ENCODE measurements at places on chromosomes 5 and 9. TPM values are rescaled to one million over a fixed set of nuclear protein-coding genes. Genes with fewer than 3 reads are reported as not detected.

The TUSC1 gene
- 22.1 TPM for total RNA-seq

DNA sequence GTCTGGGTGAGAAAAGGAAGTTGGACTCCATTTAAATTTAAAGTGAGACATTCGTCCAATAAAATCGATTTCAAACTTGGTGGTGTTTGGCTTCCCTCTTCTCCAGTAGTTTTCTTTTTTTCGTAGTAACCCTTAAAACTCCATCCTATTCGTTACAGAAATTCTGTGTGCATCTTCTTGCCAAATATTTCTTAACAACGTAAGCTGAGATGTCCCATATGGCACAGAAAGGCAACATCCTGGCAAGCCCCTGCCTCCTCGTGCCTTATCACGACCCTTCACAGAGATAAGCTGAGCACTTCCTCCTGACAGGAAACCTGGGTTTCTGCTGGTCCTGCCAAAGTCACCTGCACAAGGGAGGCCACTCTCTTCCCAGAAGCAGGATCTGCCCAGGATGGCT, 11.8 kb upstream of the ADAMTS2 start:
- H3K36me3 ChIP-seq: no peaks in the 10 kb centered on the region
- no peaks in the 10 kb centered on the region for H3K4me1 ChIP-seq
- no peak for DNase-seq
- no peaks in the 10 kb centered on the region for H3K27me3 ChIP-seq
- H3K4me3 ChIP-seq: no peak overlapping the region

GRCh38 chr5:107636555-107636954, 34.2 kb downstream of the EFNA5 start:
- no peaks in the 10 kb centered on the region for H3K36me3 ChIP-seq
- H3K4me1 ChIP-seq: peaks cover 2% of the 10 kb centered on the region
- DNase-seq: no peak
- H3K27me3 ChIP-seq: no peaks in the 10 kb centered on the region

The S1PR3 gene
- total RNA-seq: 42.4 TPM

The ZNF879 gene
- total RNA-seq: 5.7 TPM

DNA sequence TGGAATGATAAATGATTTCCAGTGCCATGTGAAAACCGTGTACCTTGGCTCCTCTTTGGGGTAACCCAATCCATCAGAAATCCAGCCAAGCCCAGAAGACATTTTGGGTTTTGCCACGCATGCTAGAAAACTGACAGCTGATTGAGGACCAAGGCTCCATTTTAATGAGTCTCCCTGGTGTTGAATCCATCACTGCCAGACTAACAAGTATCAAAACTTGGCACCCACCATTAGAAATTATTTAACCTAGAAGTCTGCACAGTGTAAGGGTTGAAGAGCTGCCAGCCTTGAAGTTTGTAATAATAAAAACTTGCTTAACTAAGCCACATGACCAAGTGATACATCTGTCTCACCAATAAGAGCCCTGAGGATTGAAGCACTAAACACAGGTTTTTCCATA, 369.9 kb downstream of the DNAH5 start:
- no peaks in the 10 kb centered on the region for H3K4me1 ChIP-seq
- H3K27ac ChIP-seq: no peak overlapping the region
- H3K4me3 ChIP-seq: no peak overlapping the region
- H3K36me3 ChIP-seq: no peaks in the 10 kb centered on the region
- no peak for DNase-seq

GRCh38 chr5:111432883-111433536, 79.3 kb downstream of the STARD4 start:
- no peak for DNase-seq
- H3K36me3 ChIP-seq: no peaks in the 10 kb centered on the region
- no peak overlapping the region for H3K27ac ChIP-seq
- H3K4me3 ChIP-seq: no peak overlapping the region

DNA sequence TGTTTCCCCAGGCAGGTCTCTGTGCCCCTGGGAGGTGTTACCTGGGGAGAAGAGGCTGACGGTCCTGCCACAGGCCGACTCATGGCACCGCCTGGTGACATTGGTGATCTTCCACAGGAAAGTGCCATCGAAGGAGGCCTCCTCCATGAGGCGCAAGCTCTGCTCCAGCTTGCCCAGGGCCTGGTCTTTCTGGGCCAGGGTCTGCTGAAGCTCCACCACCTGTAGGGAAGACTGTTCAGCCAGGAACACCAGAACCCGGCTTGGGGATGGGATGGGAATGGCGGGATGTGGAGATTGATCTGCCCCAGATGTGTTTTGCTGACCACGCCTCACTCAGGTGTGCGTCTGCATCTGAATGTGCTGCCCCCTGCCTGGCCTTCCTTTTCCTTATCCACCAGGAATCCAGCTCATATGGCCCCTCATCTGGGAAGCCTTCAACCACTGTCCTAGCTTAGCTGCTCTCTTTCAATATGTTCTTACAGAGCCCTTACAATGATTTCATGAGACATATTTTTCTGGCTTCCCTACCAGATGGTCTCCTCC, 15.2 kb downstream of the TRAF1 start:
- peaks cover 4% of the 10 kb centered on the region for H3K4me1 ChIP-seq
- DNase-seq: no peak
- H3K4me3 ChIP-seq: no peak overlapping the region
- H3K27me3 ChIP-seq: no peaks in the 10 kb centered on the region
- no peak overlapping the region for H3K27ac ChIP-seq

DNA sequence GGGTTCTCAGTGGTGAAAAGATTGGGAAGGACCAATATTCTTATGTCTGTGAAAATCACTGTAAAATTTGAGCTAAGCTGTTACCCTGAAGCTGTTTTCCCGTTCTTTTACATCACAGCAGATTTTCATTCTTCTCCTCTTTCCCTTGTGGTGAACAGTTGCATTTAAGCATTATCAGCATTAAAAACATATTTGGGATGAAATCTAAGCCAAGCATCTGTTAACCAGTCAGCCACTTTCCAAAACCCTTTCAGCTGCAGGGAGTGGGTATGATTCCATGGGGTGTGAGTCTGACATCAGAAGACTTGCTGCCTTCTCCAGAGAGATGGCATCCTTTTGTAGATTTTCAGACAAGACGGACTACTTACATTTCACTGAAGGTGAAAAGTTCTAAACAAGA, 97.2 kb downstream of the TRIO start:
- H3K27me3 ChIP-seq: no peaks in the 10 kb centered on the region
- DNase-seq: no peak
- H3K36me3 ChIP-seq: no peaks in the 10 kb centered on the region
- H3K27ac ChIP-seq: no peak overlapping the region
- no peak overlapping the region for H3K4me3 ChIP-seq

- H3K27ac ChIP-seq: no peak overlapping the region
- H3K4me3 ChIP-seq: no peak overlapping the region
- DNase-seq: no peak
- no peaks in the 10 kb centered on the region for H3K27me3 ChIP-seq
- peaks cover 2% of the 10 kb centered on the region for H3K4me1 ChIP-seq
These were observed 336.3 kb downstream of the ADGRV1 start for GRCh38 chr5:90894866-90895420.

The ANKRD31 gene
- 0.24 TPM for total RNA-seq

- no peak for DNase-seq
- peak overlapping the region; percentile 72 for H3K4me3 ChIP-seq
- H3K27me3 ChIP-seq: no peaks in the 10 kb centered on the region
- no peaks in the 10 kb centered on the region for H3K36me3 ChIP-seq
- peak overlapping the region; percentile 11 for H3K27ac ChIP-seq
These were observed 449 bp upstream of the ADCY2 start for GRCh38 chr5:7395432-7395946.

DNA sequence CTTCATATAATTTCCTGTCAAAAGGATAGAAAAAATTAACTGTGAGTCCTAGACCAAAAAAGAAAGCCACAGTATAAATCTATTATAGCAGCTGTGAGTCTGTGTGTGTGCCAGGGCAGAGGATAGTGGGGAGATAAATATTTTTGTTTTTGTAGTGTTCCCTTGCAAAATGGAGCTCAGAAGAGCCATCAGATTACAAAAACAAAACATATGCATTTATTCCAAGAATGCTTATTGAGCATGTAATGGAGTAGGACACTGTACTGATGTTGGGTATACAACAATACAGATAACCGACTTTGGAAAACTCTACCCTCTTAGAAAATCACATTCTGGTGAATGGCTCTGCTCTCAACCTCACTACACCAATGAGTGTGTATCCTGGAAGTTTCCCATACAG, 111.0 kb downstream of the DMAC1 start:
- no peaks in the 10 kb centered on the region for H3K27me3 ChIP-seq
- no peak overlapping the region for H3K4me3 ChIP-seq
- H3K4me1 ChIP-seq: no peaks in the 10 kb centered on the region
- H3K27ac ChIP-seq: no peak overlapping the region
- no peak for DNase-seq
- no peaks in the 10 kb centered on the region for H3K36me3 ChIP-seq

DNA sequence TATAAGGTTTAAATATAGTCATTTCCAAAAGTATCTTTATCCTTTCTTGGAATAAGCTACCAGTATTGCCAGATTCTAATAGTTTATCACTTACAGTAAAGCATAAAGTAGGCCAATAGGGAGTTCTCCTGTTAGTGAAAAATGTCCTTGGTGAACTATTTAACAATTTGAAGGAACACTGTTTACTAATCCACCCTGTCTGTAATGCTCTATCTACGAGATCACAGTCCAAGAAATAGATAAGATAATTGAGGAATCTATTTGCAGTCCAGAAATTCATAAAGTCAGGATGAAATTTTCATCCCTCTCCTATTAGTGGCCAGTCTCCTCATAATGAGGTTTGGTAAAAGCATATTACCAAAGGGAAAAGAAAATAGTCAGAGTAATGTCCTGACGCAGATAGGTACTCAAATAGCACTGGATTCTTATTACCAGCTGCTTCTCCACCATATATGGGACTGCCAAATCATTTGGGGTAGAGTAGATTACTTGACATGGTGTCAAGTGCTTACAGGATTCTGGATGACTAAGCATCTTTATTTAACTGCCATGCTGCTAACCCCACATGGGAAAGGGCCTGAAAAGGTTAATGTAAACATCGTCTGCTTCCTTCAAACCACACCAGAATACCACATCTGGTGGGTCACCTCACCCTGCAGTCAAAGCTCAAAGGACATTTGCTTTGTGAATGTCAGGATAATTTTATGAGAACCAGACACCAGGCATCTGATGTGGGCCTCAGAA, 808.1 kb downstream of the EFNA5 start:
- no peak overlapping the region for H3K4me3 ChIP-seq
- no peaks in the 10 kb centered on the region for H3K4me1 ChIP-seq
- H3K36me3 ChIP-seq: no peaks in the 10 kb centered on the region
- no peaks in the 10 kb centered on the region for H3K27me3 ChIP-seq
- no peak for DNase-seq

DNA sequence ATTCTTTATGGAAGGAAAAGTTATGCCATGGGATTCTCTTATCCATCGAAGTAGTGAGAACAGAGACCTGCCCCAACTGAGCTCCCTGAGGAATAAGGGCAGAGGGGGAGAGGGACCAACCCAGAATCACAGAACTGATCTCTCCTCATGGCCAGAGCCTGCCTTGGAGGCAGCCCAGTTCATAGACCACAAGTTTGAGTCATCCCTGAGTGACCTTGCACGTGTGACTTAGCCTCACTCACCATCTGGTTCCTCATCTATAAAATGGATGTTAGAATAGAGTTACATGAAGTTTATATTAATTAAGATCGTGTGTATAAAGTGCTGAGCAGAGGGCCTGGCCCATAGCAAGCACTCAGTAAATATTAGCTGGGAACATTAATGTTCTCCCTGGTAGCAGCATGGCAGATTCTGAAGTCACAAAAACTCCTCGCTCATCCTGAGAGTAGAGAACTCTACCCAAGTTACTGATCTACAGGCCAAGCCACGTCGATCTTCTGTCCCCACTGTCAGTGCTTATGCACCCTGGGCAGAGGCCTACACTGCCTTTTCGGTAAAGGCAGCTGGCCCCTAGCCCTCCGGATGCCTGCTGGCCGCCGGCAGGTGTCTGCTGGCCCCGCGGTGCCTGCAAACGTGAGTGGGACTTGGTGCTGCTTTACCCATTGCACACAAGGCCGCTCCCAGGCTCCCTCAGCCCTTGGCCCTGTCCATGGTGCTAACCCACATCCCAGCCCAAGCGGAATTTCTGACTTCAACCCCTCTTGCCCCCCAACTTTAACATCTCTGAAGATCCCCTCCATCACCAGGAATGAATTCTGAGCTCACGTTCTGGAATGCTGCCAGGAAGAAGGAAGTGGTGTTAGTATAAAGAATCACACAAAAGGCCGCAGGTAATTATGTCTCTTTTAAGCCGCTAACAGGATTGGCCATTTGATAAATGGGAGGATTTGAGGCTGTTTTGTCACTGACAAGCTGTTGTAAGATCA, 61.1 kb upstream of the ARAP3 start:
- no peak for DNase-seq
- H3K4me3 ChIP-seq: no peak overlapping the region
- no peak overlapping the region for H3K27ac ChIP-seq
- H3K4me1 ChIP-seq: no peaks in the 10 kb centered on the region

DNA sequence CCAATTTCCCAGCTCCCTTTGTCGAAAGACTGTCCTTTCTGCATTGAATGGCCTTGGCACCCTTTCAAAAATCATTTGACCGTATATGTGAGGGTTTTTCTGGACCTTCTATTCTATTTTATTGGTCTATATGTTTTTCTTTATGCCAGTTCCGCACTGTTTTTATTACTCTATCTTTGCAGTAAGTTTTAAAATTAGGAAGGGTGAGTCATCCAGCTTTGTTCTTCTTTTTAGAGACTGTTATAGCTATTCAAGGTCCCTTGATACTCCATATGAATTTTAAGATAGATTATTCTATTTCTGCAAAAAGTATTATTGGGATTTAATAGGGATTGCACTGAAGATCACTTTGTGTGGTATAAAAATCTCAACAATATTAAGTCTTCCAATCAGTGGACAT, 44.2 kb upstream of the STARD4 start:
- no peaks in the 10 kb centered on the region for H3K36me3 ChIP-seq
- H3K27ac ChIP-seq: no peak overlapping the region
- no peak for DNase-seq

- H3K36me3 ChIP-seq: no peaks in the 10 kb centered on the region
- peak overlapping the region; percentile 58 for H3K4me3 ChIP-seq
- H3K27ac ChIP-seq: peak overlapping the region; percentile 78
- no peaks in the 10 kb centered on the region for H3K27me3 ChIP-seq
- peak; percentile 88 for DNase-seq
- H3K4me1 ChIP-seq: no peaks in the 10 kb centered on the region
These were observed 89.4 kb downstream of the ANXA2R start for GRCh38 chr5:42950456-42951292.

- no peak overlapping the region for H3K27ac ChIP-seq
- no peaks in the 10 kb centered on the region for H3K36me3 ChIP-seq
- peaks cover 2% of the 10 kb centered on the region for H3K27me3 ChIP-seq
- no peak for DNase-seq
- no peak overlapping the region for H3K4me3 ChIP-seq
These were observed 211.7 kb upstream of the MVB12B start for GRCh38 chr9:126114850-126115460.

The RXRA gene
- total RNA-seq: 47.5 TPM

All from aorta (tissue), 5 donors.